NCI-H2171 treated with DMSO at 0.1 percent for 48 hours (cell line): ENCODE measurements at places on chromosomes 1 and 21.

DNA sequence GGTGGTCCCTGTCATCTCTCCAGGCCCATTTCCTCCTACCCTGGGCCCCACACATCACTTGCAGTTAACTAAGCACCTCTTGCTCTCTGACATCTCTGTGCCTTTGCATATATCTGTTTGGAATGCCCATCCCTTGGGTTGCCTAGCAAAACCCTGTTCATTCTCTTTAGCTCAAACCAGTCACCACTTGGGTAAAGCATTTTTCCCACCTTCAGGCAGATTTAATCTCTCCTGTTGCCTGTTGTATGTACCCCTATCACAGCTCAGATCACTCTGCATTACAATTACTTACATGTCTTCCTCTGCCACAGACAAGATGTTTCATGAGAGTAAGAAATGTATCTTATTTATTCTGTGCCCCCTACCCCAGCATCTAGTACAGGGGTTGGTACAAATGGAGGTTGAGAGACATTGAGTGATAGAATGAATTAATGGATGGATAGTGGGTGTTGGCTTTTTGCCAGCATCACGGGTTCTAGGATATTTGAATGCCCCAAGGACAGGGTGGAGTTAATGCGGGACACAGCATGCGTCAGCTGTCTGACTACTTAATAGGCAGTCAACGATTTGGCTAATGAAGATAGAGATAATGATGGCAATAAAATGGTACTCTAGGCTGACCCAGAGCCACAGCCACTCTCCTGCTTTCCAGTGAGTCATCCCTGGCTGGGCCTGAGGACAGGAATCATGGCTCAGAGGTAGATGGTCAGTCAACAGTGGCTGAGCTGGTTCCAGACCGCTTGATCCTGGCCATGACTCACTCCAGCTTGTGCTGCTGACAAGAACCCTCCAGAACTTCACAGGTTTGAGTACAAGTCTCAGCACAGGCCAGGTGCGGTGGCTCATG, 6.5 kb downstream of the NR0B2 start:
- no peak for DNase-seq

DNA sequence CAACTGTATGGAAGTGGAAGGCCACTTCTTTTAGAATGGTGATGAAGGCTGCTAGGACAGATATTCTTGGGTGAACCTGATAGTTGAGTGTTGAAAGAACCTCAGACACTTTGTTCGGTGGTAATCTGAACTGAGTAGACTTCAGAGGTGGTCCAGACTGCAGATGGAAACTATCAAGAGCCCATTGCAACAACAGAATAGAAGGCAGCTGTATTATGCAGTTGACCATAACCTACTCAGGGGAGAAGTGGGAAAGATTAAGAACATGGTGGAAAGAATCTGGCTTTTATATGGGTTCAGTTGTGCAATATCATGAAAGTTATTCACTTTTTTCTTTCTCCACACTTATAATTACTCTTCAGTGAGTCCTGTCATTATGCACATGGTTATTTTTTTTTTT, 194.0 kb downstream of the KCNK2 start:
- no peak for DNase-seq

- DNase-seq: no peak
These were observed 20.0 kb downstream of the CCDC185 start for GRCh38 chr1:223413216-223413615.

- DNase-seq: no peak
These were observed 69.4 kb downstream of the EVA1C start for GRCh38 chr21:32481875-32482408.

- no peak for DNase-seq
These were observed 41.0 kb upstream of the LIN9 start for GRCh38 chr1:226349801-226350518.

- no peak for DNase-seq
These were observed 61.4 kb upstream of the S1PR1 start for GRCh38 chr1:101175466-101175865.

- no peak for DNase-seq
These were observed 14.2 kb downstream of the WASF2 start for GRCh38 chr1:27475720-27476119.

- DNase-seq: no peak
These were observed 58.0 kb upstream of the CTPS1 start for GRCh38 chr1:40921522-40921921.

GRCh38 chr1:177753655-177754054, 216.2 kb downstream of the SEC16B start:
- DNase-seq: no peak

- DNase-seq: no peak
These were observed 120.7 kb upstream of the CSF3R start for GRCh38 chr1:36603461-36603860.

DNA sequence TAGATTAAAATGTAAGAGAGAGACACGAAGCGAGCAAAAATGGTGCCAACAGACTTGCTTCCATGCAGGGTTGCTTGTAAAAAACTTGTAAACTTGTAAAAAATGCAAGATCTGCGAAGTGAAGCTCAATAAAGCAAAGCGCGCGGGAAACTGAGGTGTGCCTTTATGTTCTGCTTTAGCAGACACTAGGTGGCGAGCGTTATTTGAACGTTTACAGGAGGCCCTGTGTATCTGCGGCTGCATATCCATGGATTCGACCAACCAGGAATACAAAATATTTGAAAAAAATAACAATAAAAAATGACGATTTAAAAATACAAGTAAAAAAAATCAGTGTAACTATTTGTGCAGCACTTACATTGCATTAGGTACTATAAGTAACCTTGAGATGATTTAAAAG, 1.5 kb downstream of the UBE2G2 start:
- no peak for DNase-seq
